ENCODE measurements at places on chromosomes 7 and 10.
A peak's percentile ranks its signal among the peaks of the same experiment; 100 is the strongest.

GRCh38 chr10:17004801-17005380 lies 124.7 kb downstream of the CUBN start:
- no peak for DNase-seq

- DNase-seq, result peak; percentile 85
These were observed 6.6 kb downstream of the ANK3 start for GRCh38 chr10:60382946-60383681.

DNA sequence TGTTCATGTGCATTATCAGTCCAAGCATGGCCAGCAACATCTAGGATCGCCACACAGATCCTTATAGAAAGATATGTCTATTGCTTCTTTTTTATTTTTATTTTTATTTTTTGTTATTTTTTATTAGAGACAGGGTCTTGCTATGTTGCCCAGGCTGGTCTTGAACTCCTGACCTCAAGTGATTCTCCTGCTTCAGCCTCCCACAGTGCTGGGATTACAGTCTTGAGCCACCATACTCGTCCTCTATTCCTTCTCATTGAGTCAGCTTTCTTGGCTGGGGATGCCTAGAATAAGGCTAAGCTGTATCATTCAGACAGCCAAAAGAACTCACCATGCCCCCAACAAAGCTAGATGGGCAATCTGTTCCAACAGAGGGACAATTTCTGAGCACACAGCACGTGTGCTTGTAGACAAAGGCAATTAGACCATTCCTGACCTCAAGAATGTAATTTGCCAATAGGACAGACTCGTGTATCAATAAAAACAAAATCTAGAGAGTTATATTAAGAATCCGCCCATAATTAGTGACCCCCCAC lies 264.0 kb upstream of the NEBL start:
- DNase-seq, result no peak

DNA sequence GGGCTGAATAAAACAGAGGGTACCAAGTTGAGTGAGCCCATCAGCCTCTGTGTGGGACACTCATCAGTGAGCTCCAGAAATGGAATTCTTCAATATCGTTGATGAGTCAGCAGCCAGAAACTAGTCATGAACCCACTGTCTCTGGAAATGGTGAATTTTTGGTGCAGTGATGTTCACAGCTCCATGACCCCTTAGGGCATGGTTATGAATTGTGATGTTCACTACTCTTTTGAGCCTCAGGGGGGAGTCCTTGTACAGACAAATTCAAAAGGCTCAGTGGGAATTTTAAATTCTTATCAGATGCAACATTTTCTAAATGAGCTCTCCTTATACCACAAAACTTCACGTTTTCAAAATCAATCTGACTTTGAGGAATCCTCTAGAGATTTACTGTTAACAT lies 335.7 kb downstream of the PHTF2 start:
- peak; percentile 61 for DNase-seq

GRCh38 chr10:117903854-117904253 lies 142.9 kb downstream of the RAB11FIP2 start:
- no peak for DNase-seq

GRCh38 chr7:37446371-37446770 lies 2.3 kb downstream of the ELMO1 start:
- no peak for DNase-seq
